ENCODE measurements at places on chromosomes 12 and 14. TPM values are rescaled to one million over a fixed set of nuclear protein-coding genes. Genes with fewer than 3 reads are reported as not detected.

GRCh38 chr12:124296916-124297351 is 2.0 kb downstream of the RFLNA start:
- DNase-seq: no peak

- no peak for DNase-seq
Measured at GRCh38 chr12:78316631-78317468, 486.2 kb downstream of the NAV3 start.

- DNase-seq: no peak
Measured at GRCh38 chr12:130800312-130800711, 38.7 kb downstream of the STX2 start.

The SYCP3 gene
- 0.09 TPM for total RNA-seq

DNA sequence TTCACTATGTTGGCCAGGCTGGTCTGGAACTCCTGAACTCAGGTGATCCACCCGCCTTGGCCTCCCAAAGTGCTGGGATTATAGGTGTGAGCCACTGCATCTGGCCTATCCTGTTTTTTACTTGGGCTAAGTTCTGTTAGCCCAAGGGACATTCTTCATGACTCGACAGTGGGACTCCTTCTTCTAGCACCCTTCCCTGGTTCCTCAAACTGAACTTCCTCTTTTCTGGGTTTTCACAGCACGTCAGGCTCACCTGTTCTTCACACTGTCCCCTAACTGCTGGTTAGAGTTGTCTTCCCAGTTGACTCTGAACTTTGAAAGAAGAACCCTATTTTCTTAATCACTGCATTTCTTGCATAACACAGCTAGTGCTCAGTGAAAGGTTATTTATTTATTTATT is 22.5 kb downstream of the CABP1 start:
- DNase-seq: no peak

The CFAP54 gene
- 0.99 TPM for total RNA-seq

DNA sequence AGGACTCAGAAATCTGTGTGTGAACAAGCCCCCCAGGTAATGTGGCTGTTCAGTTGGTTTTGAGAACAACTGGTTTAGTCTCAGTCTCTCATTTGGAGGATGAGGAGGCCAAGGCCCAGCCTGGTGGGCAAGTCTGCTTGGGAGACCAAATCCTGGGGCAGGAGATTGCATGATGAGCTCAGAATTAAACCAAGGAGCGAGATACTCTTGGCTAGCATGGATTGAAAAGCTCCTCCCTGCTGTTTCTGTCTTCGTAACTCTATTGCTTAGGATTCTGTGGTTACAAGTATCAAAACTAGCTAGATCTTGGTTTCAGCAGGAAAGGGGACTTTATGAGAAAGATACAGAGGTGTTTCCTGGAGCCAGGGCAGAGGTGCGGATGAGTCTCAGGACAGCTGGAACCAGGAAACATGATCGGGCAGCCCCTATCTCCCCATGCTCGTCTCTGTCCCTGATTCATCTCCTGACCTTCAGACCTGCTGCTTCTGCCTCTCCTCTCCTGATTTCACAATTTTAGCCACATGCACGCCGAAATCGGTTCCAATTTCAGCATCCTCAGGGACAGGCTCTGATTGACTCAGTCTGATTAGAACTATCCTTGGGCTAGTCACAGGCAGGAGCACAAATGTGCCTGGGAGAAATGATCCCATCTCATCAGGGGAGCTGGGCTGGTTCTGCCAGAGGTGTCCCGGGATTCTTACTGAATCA is 40.2 kb upstream of the RIN3 start:
- peak; percentile 39 for DNase-seq

DNA sequence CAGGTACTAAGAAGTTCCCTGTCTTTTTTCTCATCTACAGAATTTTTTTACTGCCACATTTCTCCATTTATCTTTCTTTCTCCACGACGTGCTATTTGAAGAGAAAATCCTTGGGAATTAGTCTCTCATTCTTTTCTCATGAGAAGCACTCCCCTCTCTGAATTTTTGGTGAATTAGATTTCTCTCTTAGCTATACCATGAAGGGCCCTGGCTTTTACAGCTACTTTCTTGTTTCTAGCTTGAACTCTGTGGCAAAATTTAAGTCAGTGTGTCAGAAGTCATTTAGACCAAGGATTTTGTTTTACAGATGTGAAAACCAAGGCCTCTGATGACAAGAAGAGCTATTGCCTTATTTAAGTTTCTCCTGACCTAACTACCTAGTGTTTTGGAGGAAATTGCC is 213.1 kb downstream of the AEBP2 start:
- DNase-seq: no peak

- no peak for DNase-seq
Measured at GRCh38 chr14:65335411-65335947, 77.1 kb upstream of the FUT8 start.

The NELL2 gene
- total RNA-seq: 6.9 TPM

- DNase-seq: no peak
Measured at GRCh38 chr14:33029511-33029910, 90.8 kb downstream of the NPAS3 start.

DNA sequence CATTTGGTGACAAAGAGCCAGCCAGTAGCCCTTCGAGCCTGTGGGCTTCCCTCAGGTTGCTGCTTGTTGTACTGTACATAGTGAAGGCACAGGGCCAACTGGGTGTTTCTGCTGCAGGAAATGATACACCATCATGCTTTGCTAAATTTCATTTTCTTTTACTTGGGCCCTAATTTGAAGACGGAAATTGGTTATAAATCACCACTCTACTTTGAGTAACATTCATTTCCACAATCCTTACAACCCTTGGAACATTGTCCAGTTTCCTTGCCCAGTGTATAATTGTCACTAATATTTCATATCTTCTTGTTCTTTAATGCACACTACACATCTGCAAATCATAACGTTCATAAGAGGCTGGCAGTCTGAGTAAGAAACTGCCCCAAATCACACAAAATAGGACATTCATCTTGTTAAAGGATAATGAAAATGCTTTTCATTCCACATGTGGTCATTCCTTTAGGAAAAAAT is 30.2 kb downstream of the MSRB3 start:
- no peak for DNase-seq

The PARPBP gene
- 16.1 TPM for total RNA-seq

DNA sequence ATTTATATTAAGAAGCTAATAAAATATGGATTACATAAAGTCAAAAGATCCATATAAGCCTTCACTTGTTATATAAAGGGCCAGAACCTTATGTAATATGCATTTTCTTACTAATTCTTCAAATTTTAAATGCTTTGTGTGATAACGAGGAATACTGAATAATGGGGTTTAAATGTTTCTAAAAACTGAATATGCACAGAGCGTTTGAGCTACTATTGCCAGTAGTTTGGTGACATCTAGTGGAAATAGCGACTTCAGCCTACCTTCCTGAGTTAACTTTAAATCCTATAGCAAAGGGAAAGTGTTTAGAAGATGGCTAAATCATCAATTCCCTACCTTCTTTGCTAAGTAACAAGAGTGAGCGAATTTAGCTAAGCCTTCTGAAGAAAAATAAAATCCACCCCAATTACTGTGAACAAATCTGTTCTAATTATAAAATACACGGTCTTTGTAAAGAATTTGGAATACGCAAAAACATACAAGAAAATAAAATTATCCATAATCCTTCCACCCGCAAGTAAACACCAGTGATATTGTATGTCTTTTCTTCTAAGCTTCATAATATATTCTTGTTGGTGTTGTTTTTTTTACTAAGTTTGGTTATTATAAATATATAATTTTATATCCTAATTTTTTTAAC is 115.5 kb upstream of the G2E3 start:
- DNase-seq: no peak

DNA sequence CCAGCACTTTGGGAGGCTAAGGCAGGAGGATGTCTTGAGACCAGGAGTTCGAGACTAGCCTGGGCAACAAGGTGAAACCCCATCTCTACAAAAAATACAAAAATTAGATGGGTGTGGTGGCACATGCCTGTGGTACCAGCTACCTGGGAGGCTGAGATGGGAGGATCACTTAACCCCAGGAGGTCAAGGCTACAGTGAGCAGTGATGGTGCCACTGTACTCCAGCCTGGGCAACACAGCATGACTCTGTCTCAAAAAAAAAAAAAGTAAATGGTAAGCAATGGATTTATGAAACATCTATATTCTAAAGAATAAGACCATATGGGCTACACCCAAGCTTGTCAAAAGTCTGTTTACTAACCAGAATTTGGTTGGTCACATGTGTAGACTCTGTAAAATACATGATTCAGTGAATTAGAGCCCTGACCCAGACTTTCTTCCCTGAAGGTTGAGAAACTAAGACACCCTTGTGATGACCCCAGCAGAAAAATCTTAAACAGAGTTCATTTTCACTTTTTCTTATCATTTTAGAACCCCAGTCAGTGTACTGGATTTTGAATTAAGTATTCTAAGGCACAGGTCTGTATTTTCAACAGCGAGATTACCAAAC is 12.1 kb downstream of the FGD6 start:
- DNase-seq: no peak

- DNase-seq: no peak
Measured at GRCh38 chr14:86707071-86707470, 1177.1 kb downstream of the FLRT2 start.

The ACSM4 gene
- 15.3 TPM for total RNA-seq

The DTX1 gene
- total RNA-seq: 4.4 TPM

The TAS2R31 gene
- total RNA-seq: 5.9 TPM

The EDDM3A gene
- not detected for total RNA-seq
